ENCODE measurements at places on chromosomes 2 and 18. TPM values are rescaled to one million over a fixed set of nuclear protein-coding genes. Genes with fewer than 3 reads are reported as not detected.

MAP3K20 gene
- 79.1 TPM for polyA plus RNA-seq

TCF23 gene
- 0.17 TPM for polyA plus RNA-seq

SLC14A1 gene
- polyA plus RNA-seq = 0.74 TPM

TEX44 gene
- polyA plus RNA-seq = not detected

PAX8 gene
- 2.2 TPM for polyA plus RNA-seq

KLHL41 gene
- polyA plus RNA-seq = 3,726 TPM

KRTCAP3 gene
- polyA plus RNA-seq = 1.4 TPM

GRCh38 chr2:206603243-206603642 lies 39.0 kb upstream of the FAM237A start:
- no peak for DNase-seq

DNA sequence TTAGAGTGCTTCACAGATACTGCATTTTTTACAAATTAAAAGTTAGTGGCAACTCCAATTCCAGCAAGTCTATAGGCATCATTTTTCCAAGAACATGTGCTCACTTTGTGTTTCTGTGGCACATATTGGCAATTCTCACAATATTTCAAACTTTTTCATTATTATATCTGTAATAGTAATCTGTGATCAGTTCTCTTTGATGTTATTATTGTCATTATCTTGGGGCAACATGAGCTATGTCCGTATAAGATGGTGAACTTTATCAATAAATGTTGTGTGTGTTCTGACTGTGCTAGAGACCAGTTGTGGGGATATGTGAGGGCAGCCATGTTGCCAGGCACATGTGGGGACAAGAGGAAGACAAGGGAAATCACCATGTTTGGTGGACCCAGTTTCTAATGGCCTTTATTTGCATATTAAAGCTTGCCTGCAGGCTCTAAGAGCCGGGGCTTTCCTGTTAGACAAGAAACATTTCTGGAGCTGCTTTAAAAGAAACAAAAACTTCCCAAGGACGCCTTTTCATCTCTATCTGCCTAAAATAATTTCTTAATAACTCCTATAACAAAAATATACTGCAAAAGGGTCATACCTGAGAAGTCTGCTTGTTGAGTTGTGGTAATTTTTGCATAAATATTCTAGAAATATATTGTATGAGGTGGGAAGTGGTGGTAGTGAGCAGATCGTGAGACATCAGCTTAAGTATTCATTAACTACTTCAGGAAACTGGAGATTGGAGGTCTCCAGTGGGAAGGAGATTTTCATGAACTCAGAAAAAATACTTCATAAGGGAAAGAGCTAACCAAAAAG lies 37.2 kb downstream of the KYNU start:
- DNase-seq = no peak

DNA sequence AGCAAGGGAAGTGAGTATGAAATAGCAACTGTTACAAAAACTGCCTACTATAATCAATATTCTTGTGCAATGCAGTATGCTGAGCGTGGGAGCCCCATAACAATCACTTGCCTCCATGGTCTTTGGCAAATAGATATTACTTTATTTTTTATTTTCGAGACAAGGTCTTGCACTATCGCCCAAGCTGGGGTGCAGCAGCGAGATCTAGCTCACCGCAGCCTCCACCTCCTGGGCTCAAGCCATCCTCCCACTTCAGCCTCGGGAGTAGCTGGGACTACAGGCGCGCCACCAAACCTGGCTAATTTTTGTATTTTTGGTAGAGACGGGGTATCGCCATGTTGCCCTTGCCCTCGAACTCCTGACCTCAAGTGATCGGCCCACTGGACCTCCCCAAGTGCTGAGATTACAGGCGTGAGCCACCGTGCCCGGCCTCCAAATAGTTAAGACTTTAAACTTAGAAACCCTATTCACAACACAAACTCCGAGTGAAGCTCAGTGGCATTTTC lies 1.2 kb upstream of the CCNT2 start:
- DNase-seq = peak; percentile 10

DNA sequence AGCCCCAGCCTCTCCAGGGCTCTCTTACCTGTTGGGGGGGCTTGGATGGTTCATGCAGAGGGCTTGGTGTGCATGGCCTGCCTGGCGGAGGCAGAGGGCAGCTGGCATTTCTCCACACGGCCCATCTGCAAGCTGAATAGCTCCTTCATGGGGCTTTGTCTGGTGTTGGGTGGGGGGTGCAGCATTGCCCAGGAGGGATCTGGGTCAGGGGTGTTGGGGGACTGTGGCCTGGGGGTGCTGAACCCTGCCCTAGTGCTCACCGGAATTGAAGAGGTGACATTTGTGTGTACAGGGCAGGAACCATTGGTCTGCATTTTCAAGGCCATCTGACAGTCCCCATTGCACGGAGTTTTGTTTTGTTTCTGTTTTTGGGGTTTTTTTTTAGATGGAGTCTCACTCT lies 58.8 kb upstream of the HAAO start:
- no peak for DNase-seq

GRCh38 chr2:203781151-203781550 lies 74.7 kb downstream of the CD28 start:
- no peak for DNase-seq

DNA sequence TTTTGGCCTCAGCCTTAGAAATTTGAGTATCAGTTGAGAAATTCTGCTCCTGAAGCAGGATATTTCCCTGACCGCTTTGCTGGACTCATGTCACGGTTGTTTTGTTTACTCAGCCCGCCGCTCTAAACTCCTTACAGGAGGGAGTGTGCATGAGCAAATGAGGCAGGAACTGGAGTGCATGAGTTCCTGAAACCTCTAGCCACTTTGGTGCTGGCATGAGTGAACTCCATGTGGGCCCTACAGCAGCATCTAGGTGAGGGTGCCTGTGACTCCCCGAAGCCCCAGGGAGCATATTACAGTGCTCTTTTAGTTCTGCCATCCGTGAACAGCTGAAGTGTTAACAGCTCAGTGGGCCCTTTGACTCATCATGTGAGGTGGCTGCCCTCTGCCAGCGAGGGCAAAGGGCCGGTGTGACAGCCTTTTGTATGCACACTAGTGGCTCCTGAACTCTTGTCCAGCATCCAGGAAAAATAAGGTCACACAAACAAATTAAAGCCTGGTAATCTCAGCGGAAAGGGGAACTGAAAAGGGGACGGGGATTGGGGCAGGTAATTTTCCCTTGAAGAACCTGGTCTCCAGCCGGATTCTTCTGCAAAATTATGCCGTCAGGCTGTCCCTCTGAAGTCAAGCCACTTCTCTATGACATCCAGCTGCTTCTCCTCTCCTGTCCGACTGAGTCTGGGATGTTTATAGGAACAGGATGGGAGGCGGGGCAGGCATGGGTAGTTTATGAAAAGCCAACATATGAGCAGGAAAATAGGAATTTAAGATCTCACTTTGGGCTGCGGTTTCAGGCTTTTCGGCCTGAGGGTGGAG lies 1668.7 kb downstream of the SUCLG1 start:
- no peak for DNase-seq

DNA sequence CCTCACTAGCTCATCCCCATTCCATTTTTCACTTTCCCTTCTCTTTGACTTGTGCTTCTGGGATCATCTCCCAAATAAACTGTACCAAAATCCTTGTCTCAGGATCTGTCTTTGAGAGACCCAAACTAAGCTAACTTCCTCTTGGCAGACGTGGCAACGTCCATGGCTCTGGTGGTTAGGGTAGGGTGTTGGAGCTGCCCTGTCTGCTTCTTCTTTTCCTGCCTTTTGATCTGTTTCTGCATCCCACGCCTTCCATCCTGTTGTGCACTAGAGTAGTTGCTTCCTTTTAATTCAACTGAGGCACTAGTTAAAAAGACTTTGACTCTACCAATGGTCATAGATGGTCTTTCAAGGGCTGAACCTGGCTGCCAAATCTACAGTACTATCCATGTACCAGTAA lies 5.5 kb upstream of the MAP4K4 start:
- DNase-seq = no peak

DNA sequence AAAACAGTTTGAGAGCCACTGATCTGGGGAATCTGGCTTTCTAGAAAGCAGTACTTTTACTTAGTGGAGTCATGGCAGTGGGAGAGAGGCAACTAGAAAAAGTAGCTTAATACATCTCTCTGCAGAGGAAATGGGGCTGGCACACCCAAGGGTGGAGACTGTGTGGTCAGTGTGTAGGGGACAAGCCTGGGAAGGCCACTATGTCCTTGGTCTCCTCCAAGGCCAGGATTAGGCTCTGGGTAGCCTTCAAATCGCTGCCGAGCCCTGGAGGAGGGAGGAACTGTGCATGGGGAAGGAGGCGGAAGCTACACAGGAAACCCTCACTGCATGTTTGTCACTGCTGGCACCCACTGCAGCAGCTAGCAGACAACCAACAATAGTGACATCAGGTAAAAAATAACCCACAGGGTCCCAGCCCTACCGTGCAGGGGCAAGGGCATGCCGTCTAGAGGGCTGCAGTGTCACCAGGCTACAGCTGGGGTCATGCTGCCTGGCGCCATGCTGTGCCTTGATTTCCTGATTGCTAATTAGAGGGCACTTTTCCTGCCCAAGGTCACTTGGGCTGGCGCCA lies 34.8 kb downstream of the LBH start:
- no peak for DNase-seq

- no peak for DNase-seq
Measured at GRCh38 chr18:374721-375168, 106.9 kb upstream of the THOC1 start.

DNA sequence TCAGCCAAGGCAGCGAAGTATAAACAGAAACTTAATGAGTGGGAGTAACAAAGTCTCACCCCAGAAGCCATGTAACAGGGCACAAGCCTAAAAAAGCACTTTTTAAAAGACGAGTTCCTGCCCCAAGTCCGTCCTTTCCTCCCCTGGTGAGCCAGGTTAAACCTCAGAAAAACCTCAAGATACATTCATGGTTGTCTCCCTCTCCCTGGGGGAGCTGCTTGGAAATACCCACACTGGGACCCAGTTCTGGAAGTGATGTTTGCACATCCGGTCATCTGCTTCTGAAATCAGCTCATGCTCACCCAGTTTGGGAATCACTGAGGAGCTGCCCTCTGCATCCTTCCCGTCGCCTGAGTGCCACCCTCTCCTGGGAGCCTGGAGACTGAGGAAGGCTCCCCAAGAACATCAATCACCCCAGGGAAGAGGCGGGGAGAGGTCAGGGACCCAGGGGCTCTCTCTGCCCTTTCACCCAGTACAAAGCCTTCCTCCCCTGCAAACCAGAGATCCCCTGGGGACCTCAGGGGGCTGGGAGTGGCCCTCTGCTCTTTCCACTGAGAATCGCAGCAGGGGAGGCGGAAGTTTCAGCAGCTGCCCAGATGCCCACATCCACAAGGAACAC lies 150.6 kb upstream of the AGAP1 start:
- DNase-seq = no peak

GRCh38 chr18:61637905-61638595 lies 254.8 kb downstream of the RNF152 start:
- peak; percentile 17 for DNase-seq

DNA sequence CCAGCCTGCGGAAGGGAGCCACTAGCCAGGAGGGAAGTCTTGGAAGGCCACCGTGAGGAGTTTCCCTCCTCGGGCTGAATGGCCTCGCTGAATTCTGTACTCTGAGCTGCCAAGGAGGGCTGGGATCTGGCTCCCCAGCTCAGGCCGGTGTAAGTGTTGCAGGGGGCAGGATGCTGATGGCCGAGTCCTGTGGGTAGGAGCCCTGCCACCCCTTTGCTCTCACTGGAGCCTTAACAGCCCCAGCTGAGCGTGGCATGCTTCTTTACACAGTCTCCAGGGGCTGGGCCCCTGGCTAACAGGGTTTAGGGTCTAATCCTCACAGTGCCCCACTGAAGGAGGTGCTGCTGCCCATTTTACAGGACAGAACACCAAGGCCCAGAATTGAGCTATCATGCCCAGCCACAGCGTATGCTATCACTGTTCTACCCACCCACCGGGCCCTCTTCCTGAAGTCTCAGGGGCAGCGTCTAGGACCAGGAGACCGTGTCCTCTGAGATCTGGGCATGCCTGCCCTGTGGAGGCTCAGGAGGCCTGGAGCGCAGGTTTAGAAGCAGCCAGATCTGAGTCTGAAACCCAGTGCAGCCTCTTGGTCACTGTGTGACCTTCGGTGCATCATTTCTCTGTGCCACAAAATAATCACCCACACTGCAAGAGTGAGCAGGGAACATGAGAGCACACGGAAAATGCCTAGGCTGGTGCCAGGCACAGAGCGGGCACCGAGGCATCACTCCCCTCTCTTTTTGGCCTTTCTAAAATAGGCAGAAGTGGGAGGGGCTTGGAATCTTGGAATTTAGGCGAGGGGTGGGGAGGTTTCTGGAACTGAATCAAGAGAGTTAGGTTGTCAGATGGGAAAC lies 42.9 kb downstream of the TMEM37 start:
- no peak for DNase-seq

- peak; percentile 54 for DNase-seq
Measured at GRCh38 chr2:226121046-226121738, 678.4 kb downstream of the IRS1 start.

DNA sequence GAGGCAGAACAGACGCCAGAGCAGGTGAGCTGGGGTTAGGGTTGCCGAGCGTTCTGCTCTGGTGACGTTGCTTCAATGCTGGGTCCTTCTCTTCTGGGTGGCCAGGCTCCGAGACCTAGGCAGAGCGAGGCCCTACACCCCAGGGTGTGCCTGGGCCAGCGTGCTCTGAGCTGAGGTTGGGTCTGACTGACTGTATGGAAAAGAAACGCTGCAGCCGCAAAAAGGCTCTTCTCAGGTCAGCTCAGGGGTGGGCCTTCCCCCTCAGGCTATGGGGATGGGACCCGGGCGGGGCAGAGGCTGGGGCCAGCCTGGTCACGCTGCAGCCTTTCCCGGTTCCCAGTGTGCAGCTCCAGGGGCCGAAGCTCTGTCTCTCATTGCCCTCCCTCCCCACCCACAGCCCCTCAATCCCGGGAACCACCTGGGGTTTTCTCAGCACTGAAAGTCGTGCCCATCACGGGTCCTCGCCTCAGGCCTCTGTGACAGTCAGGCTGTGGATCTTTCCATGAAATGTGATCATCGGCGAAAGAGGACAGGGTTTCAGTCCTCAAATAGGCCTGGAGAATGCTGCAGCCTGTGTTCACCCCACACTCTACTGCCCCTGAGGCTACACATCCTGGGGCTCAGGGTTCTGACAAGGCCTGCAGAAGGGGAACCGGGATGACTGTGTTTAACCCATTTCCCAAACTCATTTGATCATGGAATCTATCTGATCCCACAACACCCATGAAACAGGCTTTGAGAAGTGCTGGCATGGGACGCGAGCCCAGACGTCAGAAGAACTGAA lies 19.4 kb downstream of the CYP26B1 start:
- no peak for DNase-seq

DNA sequence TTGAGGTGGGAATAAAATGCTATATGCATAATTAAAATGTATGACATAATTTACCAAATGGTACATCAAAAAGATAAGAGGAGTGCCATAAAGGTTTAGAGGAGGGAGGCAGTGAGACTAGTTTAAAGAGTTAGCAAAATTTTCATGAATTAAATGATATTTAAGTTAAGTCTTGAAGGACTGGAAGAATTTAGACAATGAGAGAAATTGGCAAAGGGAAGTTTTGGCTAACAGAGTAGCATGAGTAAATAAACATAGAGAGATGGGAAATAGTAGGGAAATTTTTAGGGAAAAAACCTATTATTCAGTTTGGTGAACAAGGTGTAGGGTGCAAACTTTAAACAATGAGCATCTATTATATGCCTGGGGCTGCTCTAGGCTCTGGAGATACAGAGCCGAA lies 68.8 kb downstream of the CAVIN2 start:
- DNase-seq = no peak

- no peak for DNase-seq
Measured at GRCh38 chr2:230904856-230905447, 20.1 kb downstream of the GPR55 start.
